Aortic smooth muscle cell (primary cell): ENCODE measurements at places on chromosomes 7 and 10. TPM values are rescaled to one million over a fixed set of nuclear protein-coding genes. Genes with fewer than 3 reads are reported as not detected.

Gene AKR1C8
- not detected in 2 replicates for total RNA-seq

Gene IGF2BP3
- total RNA-seq: 17.6 and 17.9 TPM in 2 replicates

Gene NME8
- total RNA-seq: not detected in 2 replicates

Gene AGR3
- total RNA-seq: not detected in 2 replicates

Gene MEPCE
- 30.6 and 42.9 TPM in 2 replicates for total RNA-seq
